Activated CD8-positive, alpha-beta memory T cell treated with anti-CD3 and anti-CD28 coated beads for 4 hours (primary cell): ENCODE measurements at places on chromosomes 11 and 22.
A peak's percentile ranks its signal among the peaks of the same experiment; 100 is the strongest.

DNA sequence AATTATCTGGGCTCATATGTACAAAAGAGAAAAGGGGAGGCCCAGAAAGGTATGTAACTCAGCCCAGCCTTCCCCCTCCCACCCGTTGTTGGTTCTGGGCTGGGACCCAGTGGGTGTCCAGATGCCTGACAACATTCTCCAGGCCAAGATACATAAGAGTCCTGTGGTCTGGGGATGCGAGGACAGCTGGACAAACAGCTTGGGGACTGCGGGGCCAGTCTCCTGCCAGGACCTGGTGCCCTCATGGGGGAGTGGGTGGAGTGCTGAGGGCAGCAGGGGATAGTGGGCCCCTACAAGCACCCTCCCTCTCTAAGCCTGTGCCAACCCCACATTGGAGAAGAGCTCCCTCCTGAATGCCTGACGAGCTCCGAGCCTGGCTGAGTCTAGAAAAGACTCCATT is 3.5 kb upstream of the SLC22A6 start:
- no peak for DNase-seq

DNA sequence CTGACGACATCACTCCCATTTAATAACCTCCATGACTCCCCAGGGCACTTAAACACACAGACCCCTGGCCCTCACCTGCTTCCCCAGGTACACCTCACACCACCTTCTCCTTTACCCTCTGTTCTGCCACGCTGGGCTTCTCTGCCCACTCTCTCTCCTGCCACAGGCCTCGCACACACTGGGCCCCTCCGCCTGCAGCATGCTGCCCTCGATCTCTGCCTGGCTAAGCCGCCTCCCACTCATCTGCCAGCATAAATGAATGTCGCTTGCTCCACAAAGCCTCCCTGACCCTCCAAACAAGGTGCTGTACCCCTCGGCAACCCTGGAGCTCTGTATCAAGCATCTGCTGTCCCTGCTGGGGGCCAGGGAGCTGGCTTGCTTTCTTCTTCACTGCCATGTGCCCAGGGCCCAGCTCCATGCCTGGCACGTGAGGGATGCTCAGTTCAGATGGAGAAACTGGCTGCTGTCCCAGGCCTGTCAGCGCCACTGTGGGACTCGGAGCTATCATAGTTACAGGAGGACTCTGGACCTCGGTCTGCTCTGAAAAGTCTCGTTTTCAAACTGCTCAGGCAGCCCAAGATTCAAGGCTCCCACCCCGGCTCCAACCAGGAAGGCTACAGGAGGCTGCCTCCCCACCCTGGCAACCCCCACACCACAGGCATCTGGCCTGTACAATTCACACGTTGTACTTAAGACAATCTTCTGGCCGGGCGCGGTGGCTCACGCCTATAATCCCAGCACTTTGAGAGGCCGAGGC is 11.9 kb downstream of the TTLL1 start:
- no peak for DNase-seq

DNA sequence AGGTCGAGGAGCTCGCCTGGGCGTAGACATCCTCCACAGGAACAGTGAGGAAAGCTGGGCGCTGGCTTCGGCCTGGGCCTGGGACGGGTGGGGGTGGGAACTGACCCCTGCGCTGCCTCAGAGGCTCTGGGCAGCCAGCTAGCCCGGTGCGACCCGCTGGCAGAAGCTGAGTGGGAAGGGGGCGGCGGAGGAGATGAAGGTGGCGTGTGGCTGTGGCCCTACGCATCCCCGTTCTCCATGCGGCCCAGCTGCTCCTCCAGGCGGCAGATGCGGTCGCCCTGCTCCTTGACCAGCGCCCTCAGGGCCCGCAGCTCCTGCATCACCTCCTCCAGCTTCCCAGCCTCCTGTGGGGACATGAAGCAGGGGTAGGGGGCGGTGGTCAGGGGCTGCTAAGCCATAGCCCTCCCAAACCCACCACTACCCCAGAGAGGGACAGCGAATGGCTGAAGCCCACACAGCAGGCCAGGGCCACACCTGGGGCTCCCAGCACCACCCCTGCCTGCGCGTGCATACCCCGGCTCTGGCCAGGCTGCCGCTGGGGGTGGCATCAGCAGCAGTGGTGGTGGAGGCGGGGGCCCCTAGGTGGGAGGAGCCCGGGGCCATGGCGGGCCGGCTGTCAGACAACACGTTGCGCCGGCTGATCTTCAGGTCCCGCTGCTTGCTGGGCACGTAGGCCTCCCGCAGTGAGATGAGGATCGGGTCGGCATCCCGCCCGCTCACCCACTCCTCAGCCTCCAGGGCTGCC is 848 bp upstream of the PTPRCAP start:
- no peak for DNase-seq

- no peak for DNase-seq
These were observed 6.4 kb upstream of the MRGPRD start for GRCh38 chr11:68987211-68987610.

GRCh38 chr11:125226706-125227105 is 62.2 kb downstream of the PKNOX2 start:
- DNase-seq, result no peak

- DNase-seq, result no peak
These were observed 59.9 kb downstream of the PAK1 start for GRCh38 chr11:77413850-77414460.

DNA sequence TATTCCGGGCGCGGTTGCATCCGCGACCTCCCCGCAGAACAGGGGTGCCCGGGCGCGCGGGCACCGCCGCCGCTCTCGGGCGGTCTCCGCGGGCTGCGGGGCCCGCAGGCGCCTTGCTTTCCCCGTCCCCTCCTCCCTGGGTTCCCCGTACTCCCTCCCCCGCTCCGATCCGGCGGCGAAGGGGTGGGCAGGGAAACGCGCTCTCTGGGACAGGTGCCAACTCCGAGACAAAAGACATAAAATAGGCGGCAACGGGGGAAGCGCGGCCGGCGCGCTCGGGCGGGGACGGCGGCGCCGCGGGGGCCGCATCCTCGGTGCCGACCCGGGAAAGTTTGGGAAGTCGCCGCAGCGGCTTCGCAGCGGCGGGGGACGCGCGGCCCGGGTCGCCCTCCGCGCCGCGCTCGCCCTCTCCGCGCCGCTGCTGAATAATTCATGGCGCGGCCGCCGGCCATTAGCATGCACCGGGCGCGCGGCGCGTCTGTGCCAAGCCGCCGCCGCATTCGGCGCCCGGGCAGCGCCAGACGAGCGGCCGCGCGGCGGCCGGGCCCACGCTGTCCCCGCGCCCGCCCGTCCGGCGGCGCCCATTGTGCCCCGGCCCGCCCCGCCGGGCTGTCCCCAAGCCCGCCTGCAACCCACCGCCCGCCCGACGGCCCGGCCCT is 78.7 kb upstream of the PPARA start:
- DNase-seq, result no peak

DNA sequence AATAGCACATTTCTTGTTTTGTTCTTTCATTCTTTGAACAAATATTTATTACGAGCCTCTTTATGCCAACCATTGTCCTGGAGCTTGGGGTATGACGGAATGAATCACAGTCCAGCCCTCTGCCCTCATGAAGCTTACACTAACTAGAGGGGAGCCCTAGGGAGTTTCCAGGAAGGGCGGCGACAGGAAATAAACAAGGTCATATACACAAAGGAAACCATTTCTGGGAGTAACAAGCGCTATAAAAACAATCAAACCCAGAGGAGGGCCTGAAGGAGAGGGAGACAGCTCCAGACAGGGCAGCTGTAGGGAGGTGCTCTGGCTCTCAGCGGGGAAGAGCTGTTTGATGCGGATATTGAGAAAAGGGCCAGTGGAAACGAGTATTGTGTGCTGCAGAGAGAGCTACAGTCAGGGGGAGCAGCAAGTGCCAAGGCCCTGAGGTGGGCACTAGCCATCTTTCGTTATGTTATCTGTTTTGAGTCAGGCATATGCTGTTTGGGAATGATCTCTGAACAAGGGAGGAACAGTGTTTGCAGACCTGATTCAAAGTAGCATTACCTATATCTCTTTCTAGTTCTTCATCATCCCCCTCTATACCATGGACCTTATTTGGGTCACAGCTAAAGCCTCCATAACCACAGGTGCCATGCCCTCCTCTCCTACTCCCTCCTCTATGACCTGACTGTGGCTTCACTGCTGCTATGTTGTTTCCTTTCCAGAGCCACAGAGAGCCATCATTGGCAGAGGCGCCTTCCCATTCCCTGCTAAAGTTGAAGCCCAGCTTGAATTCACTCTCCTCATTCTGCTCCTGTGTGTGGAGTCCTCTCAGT is 15.3 kb upstream of the ZBTB16 start:
- no peak for DNase-seq

DNA sequence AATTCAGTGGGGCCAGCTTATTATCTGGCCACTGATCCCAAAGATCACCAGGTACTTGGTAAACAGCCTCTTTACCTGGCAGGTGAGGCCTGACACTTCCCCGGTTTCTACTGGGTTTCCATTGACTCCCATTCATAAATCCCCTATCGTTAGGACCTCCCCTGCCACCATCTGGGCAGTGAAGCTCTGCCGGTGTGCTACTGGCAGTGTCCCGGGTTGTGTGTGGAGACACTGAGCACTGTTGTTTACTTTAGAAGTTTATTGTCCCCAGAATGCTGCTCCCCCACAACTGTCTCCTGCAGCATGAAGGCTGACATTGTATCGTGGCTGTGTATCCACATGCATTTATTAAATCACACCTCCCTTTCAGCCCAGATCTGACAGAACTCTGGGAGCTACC is 142.7 kb downstream of the WNT7B start:
- no peak for DNase-seq

GRCh38 chr11:2366733-2367132 is 10.4 kb upstream of the CD81 start:
- no peak for DNase-seq

DNA sequence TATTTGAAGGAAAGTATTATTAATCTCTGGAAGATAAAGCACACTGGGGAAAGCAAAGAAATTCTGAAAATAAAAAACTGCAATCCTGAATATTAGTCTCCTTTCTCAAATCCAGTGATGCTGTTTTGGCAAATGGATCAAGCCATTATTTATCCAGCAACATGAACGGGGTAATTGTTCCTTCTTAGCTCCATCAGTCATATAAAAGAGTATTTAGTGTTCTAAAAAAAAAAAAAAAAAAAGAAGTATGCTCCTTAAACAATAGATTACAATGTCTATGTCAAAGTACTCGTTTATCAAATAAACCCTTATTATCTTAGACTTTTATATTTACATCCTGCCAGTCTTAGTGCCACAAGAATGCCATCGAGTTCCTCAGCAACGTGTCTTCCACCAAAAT is 1.3 kb downstream of the RDX start:
- no peak for DNase-seq

DNA sequence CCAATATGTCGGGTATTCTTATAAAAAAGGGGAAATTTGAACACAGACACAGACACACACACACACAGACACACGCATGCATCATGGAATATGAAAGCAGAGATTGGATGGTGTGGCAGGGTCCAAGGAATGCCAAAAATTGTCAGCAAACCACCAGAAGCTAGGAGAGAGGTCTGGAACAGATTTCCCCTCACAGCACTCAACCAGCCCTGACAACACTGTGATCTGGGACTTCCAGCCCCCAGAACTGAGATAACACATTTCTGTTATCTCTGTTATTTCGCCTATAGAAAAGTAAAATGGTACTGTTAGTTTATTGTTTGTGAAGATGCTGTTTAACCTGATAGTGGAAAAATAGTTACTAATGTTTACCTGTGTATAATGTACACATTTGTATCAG is 145.4 kb upstream of the ZBED5 start:
- DNase-seq, result no peak

DNA sequence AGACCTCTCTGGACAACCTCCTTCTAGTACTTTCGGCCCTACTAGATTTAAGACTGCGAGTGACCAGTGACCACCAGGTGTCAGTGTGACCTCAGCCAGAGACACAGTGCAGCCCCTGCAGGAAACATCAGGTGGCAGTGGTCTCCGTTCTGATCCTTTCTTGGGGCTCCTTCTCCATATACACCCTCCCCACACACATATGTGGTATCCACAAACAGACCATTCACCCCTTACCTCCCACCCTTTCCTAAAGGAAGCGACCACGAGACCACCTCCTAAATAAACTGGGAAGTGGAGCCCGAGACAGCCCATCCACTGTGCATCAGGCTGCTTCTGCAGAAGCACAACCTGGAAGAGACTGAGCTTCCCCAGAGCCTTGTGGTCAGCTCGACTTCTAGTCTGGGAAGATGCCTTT is 38.5 kb upstream of the CYP2D6 start:
- DNase-seq, result peak; percentile 36

DNA sequence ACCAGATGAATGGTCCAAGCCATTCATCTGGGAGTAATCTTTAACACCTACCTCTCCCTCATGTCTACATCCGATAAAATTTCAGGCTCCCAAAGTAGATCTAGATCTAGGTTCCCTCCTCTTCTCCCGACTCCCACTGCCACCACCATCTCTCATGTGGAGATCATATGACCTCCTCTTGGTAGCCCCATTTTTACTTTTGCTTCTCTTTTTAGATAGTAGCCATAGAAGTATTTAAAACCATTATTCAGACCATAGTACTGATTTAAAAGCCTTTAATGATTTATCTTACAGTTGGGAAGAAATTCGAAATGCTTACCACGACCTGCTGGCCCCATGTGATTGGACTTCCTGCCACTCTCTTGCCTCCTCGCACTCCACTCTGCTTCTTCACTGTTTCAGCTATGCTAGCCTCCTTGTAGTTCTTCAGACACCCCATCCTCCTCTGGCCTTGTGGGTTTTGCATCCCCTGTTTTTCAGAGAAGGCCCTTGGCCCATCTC is 98.5 kb downstream of the RASSF10 start:
- DNase-seq, result no peak

GRCh38 chr22:50711446-50712340 is 26.3 kb upstream of the ACR start:
- DNase-seq, result no peak

DNA sequence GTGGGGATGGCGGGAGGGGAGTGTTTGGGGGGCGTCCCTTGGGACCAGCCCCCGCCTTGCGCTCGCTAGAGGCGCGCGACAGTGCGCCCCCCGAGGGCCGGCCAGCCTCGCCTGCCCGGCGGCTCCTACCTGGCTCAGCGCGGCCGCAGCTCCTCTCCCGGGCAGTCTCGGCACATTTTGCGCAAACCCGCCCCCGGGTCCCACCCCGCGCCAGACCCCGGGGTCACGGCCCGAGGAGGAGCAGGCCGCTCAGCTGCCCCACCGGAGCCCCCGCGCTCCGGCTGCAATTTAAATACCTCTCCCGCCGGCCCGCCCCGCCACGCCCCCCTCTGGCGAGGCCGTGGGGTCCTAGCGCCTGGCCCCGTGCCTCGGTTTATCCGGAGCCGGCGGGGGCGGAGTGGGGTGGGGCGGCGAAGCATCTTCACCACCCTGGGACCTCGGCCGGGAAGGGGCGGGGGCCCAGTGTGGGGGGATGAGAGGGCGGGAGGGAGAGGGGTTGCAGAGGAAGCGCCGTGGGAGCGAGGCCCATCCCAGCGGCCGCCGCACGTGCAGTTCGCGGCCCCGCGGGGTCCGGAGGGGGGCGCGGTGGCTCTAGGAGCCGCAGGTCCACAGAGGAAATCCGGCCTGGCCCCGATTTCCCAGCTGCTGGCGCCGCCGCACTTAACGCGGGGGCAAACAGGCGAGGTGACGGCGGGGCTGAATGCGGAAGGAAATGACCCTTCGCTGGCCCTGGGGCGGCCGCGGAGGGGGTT is at the start of gene LRRC32:
Gene LRRC32 (minus strand): TSS at position 263 of the 752 bp plus-strand sequence. CDS start 4,793 bp downstream, outside the sequence.
- DNase-seq, result no peak
